Inflammatory macrophage treated with lipopolysaccharide for 1 hour (primary cell): ENCODE measurements at places on chromosomes 5 and 9.

- no peak for DNase-seq
Observed at GRCh38 chr9:126695701-126696400, 82.1 kb downstream of the LMX1B start.

DNA sequence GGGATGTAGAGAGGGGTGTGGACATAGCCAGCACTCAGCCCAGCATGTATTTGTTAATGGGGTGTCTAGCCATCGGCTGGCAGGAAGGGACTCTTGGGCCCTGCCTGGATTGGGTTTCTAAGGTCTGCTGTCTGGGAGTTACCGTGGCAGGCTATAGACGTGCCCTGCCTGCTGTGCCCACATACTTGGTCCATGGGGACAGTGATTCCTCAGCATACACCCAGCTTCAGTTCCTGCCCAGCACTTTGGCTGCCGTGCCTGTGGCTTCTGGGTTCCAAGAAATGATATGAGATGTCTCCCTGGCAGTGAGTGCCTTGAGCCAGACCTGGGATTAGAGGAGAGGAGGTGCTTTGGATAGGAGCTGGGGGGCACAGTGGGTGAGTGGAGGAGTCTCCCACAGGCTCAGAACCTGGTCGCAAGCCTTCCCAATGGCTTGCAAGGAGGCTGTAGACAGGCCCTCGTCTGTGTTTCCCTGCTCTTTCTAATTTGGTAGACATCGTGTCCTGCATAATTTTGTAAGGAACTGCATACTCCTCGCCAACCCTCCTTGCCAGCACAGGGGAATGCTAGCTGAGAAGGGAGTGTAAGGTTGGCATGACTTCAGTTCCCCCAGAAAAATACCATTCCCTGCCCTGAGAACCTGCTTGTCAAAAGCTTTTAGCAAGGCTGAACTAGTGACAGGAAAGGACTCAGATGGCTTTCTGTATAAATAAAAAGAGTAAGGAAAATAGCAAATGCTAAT, 287.9 kb downstream of the ZSWIM6 start:
- DNase-seq, result no peak

- no peak for DNase-seq
Observed at GRCh38 chr5:73282383-73282782, 109.4 kb downstream of the TMEM174 start.

DNA sequence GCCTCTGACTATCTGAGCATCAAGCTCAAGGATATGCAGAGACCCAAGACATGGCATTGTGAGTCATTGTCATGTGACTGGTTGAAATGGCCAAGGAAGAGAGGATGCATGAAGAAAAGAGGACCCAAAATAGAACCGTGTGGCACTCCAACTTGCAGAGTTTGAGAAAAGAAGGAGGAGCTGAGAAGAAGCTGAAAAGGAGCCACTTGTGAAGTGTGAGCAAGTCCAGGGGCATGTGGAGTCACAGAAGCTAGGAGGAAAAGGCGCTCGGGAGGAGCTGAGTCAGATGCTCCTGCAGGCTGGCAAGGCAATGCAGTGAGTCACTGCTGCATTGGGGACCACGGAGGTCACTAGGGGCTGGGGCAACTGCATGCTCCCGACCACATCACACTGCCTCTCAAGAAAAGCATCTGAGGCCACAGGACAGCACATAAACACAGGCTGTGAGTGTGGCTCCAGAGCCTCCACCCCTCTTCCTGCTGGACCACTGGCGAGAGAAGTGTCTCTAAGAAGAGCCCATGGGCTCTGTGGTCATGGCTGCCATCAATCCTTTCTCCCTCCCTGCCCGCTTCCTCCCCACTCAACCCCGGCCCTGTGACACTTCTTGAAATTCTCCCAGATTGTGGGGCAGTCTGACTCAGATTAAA, 197.6 kb downstream of the DRD1 start:
- DNase-seq, result no peak

GRCh38 chr9:19232823-19233194, 2.3 kb downstream of the DENND4C start:
- DNase-seq, result no peak
